ENCODE measurements at places on chromosomes 5 and 9. TPM values are rescaled to one million over a fixed set of nuclear protein-coding genes. Genes with fewer than 3 reads are reported as not detected.

GRCh38 chr5:154053468-154053867 is 14.7 kb downstream of the MFAP3 start:
- no peaks in the 10 kb centered on the region for H3K27me3 ChIP-seq
- no peak overlapping the region for H3K4me3 ChIP-seq
- no peaks in the 10 kb centered on the region for H3K4me1 ChIP-seq
- H3K27ac ChIP-seq: no peak overlapping the region

DNA sequence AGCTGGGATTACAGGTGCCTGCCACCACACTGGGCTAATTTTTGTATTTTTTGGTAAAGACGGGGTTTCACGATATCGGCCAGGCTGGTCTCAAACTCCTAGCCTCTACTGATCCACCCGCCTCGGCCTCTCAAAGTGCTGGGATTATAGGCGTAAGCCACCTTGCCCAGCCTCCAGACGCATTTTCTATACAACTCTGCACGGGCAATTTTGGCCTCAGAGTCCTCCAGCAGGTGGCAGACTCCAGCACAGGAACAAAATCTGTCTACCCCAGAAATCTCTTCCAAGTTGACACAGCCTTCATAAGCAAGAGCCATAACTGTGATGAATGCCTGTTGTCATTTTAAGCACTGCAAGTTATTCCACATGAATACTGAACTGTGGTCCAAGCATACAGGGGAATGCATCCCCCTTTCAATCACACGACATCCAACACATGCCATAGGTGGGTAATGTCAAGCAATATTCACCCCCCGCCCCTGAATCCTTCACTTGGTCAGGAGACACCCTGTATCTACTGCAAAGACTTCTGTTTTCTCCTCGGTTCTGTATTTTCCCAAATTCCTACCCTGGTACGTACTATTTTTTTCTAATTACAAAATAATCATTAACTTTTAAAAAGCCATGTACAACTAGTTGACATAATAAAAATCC is 50.8 kb downstream of the ALDH7A1 start:
- no peak overlapping the region for H3K27ac ChIP-seq
- no peaks in the 10 kb centered on the region for H3K27me3 ChIP-seq
- no peak overlapping the region for H3K4me3 ChIP-seq
- peak; percentile 52 for DNase-seq

DMGDH gene
- 0.94 TPM for total RNA-seq

LIX1 gene
- not detected for total RNA-seq

DAPK1 gene
- 80.0 TPM for total RNA-seq

- no peaks in the 10 kb centered on the region for H3K36me3 ChIP-seq
- no peaks in the 10 kb centered on the region for H3K27me3 ChIP-seq
- DNase-seq: no peak
- no peaks in the 10 kb centered on the region for H3K4me1 ChIP-seq
- no peak overlapping the region for H3K27ac ChIP-seq
- no peak overlapping the region for H3K4me3 ChIP-seq
Observed at GRCh38 chr5:28927559-28928326, 1889.4 kb upstream of the CDH9 start.

HSPA4 gene
- total RNA-seq: 35.7 TPM

DNA sequence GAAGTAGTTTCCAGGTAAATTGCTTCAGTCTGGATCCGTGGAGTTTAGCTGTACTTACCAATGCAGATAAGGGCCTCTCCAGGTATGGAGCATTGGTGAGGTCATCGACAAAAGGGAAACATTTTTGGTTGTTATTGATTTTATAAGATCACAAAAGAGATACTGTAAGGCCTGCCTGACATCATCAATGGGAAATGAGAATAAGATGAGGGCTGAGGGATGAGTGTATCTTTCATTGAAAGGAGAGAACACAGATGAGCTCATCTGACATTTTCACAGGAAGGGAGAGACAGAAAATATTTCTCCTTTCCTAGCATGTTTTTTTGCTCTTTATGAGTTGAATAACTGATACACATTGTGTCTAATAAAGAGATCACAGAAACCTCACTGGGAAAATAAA is 233.6 kb downstream of the SAXO1 start:
- H3K4me1 ChIP-seq: no peaks in the 10 kb centered on the region

Measured in Peyer's patch (tissue), 4 donors.